ENCODE measurements at places on chromosomes 7 and 10.

- no peak overlapping the region for H3K27ac ChIP-seq
- ATAC-seq: no peak
- H3K36me3 ChIP-seq: peaks cover 94% of the 10 kb centered on the region
- no peak overlapping the region for H3K4me3 ChIP-seq
Observed at GRCh38 chr10:1119501-1119900, 63.3 kb downstream of the WDR37 start.

DNA sequence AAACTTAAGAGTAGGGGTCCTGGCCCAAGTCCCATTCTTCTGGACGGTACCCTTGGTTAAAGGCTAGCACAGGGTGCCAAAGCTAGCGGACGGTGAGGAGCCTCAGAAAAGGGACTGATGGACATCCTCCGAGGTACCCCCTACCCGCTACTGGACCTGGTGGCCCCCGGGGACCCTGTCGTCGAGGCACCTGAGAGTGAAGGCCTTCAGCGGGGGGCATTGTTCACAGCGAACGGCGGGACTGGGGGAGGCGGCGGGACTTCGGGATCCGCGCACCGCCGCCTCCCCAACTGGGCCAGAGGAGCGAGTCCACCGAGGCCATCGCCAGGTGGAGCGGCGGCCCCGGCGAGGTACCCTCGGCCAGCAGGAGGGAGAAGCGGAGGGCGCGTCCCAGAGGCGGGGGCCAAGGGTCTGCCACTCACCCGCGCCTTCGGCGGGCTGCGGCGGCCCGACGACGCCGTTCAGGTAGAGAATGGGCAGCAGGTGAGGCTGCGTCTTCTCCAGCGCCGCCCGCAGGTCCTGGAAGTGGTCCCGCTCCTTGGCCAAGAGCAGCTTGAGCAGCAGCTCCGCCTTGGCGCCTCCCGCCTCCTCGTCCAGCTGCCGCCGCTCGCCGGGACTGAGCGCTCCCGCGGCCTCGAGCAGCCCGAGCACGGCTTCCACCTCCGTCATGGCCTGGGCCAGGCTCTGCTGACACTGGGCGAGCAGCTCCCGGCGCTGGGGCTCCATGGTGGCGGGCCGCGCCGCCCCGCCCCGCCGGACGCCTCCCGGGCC, 575 bp downstream of the DLG5 start:
- H3K4me3 ChIP-seq: peak overlapping the region; percentile 43
- H3K27me3 ChIP-seq: peaks cover 65% of the 10 kb centered on the region
- no peak overlapping the region for H3K27ac ChIP-seq
- peak; percentile 65 for ATAC-seq
- no peaks in the 10 kb centered on the region for H3K36me3 ChIP-seq
- H3K4me1 ChIP-seq: peaks cover 15% of the 10 kb centered on the region

DNA sequence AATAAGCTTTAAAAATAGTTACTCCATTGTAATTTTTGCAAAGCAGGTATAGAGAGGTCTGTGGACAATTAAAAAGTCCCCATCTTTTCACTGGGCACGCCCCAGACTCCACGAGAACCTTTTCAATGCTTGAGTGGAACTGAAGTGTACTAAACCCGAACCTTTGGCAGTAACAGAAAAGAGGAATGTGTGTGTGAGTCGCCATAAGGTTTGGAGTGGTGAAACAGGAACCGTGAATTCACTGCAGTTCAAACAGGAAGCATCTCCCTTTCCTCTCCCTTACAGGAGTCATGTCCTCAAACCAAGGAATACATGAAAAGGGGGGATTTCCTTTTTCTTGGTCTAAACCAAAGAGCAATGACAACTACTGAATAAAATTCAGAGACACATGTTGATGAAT, 23.2 kb downstream of the NDUFB2 start:
- no peaks in the 10 kb centered on the region for H3K27me3 ChIP-seq
- H3K4me3 ChIP-seq: no peak overlapping the region
- H3K4me1 ChIP-seq: peaks cover 10% of the 10 kb centered on the region
- no peak overlapping the region for H3K27ac ChIP-seq
- peaks cover 7% of the 10 kb centered on the region for H3K36me3 ChIP-seq

GRCh38 chr10:92242910-92243671, 47.8 kb downstream of the CPEB3 start:
- H3K4me1 ChIP-seq: peaks cover 44% of the 10 kb centered on the region
- no peaks in the 10 kb centered on the region for H3K27me3 ChIP-seq
- H3K27ac ChIP-seq: peak overlapping the region; percentile 29
- H3K4me3 ChIP-seq: peak overlapping the region; percentile 55
- ATAC-seq: peak; percentile 60
- H3K36me3 ChIP-seq: peaks cover 5% of the 10 kb centered on the region

- peaks cover 25% of the 10 kb centered on the region for H3K36me3 ChIP-seq
- H3K4me3 ChIP-seq: peak within 1 kb of the TSS; percentile 58
- peaks cover 19% of the 10 kb centered on the region for H3K27me3 ChIP-seq
- peaks cover 32% of the 10 kb centered on the region for H3K4me1 ChIP-seq
Observed at GRCh38 chr10:119029613-119030420, at the start of gene NANOS1. TSS of gene NANOS1 (plus strand) at chr10:119029714. CDS start at chr10:119029802, 88 bp downstream.

- H3K4me3 ChIP-seq: no peak overlapping the region
- ATAC-seq: no peak
- H3K27me3 ChIP-seq: no peaks in the 10 kb centered on the region
- no peaks in the 10 kb centered on the region for H3K4me1 ChIP-seq
Observed at GRCh38 chr10:130261766-130262165, 125.6 kb downstream of the GLRX3 start.

- no peak overlapping the region for H3K4me3 ChIP-seq
- peaks cover 31% of the 10 kb centered on the region for H3K27me3 ChIP-seq
- H3K36me3 ChIP-seq: no peaks in the 10 kb centered on the region
- no peak for ATAC-seq
Observed at GRCh38 chr10:59173414-59173813, 3.0 kb upstream of the PHYHIPL start.

Measured in stimulated activated memory B cell treated with anti-CD40 and anti-IgM and Interleukin-4, amounts not matched to agents 10 μg/mL and 1 μg/mL and 100 μg/mL, for 72 hours (primary cell).